ENCODE measurements at places on chromosomes 4 and X.

DNA sequence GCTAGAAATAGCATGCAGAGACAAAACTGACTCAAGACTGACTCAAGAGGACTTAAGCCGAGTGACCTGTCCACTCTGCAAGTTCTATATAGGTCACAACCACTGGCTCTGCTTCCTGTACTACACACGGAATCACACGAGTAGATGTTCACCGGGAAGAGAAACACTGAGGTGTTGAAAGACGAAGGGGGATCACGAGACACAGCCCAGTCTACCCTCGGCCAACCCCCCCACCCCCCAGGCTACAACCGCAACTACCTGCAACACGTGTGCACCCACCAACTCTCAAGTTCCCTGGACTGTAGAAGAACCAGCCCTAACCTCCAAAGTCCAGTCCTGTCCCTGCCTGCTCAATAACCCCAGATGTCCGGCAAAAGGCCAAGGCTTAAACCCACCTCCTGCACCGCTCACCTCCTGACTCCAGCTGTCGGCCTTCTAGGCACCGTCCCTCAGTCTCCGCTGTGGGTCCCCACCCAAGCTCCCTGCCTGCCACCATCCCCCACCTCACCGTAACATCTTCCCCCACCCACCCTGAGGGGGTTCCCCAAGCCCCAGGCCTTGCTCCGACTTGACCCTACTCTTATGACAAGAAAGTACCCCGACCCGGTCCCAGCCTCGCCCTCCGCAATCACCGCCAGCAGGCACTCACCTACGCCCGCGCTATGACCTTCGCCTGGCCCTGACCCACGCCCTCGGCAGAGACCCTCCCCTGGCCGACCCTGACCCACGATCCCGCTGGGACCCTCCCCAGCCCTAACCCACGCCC lies 739 bp downstream of the GAK start:
- H3K36me3 ChIP-seq: peaks cover 4% of the 10 kb centered on the region
- no peak for DNase-seq
- peaks cover 13% of the 10 kb centered on the region for H3K4me1 ChIP-seq
- H3K27me3 ChIP-seq: no peaks in the 10 kb centered on the region

DNA sequence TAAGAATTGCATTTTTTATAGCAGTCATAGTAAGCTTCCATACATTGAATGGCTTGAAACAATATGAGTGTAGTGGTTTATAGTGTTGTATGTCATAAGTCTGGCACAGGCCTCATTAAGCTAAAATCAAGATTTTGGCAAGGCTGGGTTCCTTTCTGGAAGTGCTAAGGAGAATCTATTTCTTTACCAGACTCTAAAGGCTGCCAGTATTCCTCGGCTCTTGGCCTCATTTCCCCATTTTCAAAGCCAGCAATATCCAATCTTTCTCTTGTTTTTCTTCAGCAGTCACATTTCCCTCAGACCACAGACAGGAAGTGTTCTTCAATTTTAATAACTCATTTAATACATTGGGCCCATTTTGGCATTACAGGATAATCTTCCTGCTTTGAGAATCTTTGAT lies 1155.5 kb upstream of the PABPC4L start:
- no peaks in the 10 kb centered on the region for H3K36me3 ChIP-seq
- no peaks in the 10 kb centered on the region for H3K27me3 ChIP-seq
- no peaks in the 10 kb centered on the region for H3K4me1 ChIP-seq

DNA sequence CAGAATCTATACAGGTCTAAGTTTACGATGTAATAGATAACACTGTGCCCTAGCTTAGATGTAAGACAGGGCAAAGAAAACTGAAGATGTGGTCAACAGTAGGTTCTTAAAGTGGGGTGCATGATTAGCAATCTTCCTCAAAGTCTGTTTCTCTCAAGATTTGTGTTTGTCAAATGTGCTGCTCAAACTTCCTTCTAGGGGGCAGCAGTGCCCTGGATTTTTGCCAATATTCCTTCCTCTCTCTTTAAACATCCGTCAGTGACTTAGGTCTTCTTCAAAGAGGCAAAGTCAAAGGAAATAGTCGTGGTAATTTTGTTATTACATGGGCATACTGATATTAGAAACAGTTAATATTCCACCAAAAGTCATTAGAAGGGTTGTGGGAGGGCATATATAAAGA lies 4.2 kb upstream of the PDHA2 start:
- H3K4me3 ChIP-seq: no peak overlapping the region
- no peaks in the 10 kb centered on the region for H3K27me3 ChIP-seq
- no peak overlapping the region for H3K27ac ChIP-seq
- H3K36me3 ChIP-seq: no peaks in the 10 kb centered on the region

DNA sequence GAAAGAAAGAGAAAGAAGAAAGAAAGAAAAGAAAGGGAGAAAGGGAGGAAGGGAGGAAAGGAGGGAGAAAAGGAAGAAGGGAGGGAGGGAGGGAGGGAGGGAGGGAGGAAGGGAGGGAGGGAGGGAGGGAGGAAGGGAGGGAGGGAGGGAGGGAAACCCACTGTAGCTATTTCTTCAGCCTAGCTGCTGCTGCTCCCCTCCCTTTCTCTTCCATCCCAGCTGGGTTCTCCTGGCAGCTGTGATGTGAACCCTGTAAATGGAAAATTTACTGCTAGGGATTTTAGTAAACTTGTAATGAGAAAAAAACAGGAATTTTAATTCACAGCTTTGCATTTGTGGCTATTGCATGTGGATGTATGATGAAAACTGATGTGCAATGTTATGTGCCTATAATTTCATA lies 8.0 kb downstream of the NR0B1 start:
- H3K4me3 ChIP-seq: no peak overlapping the region
- H3K27ac ChIP-seq: no peak overlapping the region
- no peaks in the 10 kb centered on the region for H3K36me3 ChIP-seq
- no peaks in the 10 kb centered on the region for H3K27me3 ChIP-seq
- no peaks in the 10 kb centered on the region for H3K4me1 ChIP-seq
- no peak for DNase-seq

GRCh38 chrX:48530736-48531135 lies 8.8 kb upstream of the TBC1D25 start:
- no peak overlapping the region for H3K27ac ChIP-seq
- no peak for DNase-seq
- H3K36me3 ChIP-seq: no peaks in the 10 kb centered on the region
- H3K27me3 ChIP-seq: no peaks in the 10 kb centered on the region

DNA sequence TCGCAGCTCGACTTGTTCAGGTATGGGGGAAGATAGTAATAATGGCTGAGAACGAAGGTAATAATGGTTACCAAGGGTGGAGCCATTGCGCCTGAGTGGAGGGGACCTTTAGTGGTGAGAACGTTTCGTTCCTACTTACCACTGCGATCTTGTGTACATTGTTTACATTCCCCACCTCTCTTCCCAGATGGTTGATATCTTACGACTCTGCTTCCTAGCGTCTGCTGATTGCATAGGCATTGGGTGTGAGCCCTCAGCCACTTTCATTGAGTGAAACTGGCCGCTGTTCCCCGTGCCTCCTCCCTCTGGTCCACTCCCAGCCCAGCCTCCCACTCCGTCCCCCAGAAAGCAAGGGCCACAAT lies 850 bp downstream of the IGBP1 start:
- no peaks in the 10 kb centered on the region for H3K27me3 ChIP-seq
- peak overlapping the region; percentile 89 for H3K27ac ChIP-seq
- H3K36me3 ChIP-seq: no peaks in the 10 kb centered on the region
- peaks cover 8% of the 10 kb centered on the region for H3K4me1 ChIP-seq
- no peak for DNase-seq
- H3K4me3 ChIP-seq: peak overlapping the region; percentile 97

- H3K27ac ChIP-seq: no peak overlapping the region
- DNase-seq: no peak
- no peaks in the 10 kb centered on the region for H3K36me3 ChIP-seq
- H3K27me3 ChIP-seq: no peaks in the 10 kb centered on the region
- no peak overlapping the region for H3K4me3 ChIP-seq
Measured at GRCh38 chr4:152590179-152591031, 54.5 kb upstream of the FBXW7 start.

GRCh38 chrX:39975101-39975925 lies 122.4 kb downstream of the BCOR start:
- no peak overlapping the region for H3K4me3 ChIP-seq
- no peak for DNase-seq
- H3K27ac ChIP-seq: no peak overlapping the region
- H3K27me3 ChIP-seq: no peaks in the 10 kb centered on the region
- no peaks in the 10 kb centered on the region for H3K36me3 ChIP-seq
